ENCODE measurements at places on chromosomes 1 and 21.

- no peak for DNase-seq
Measured at GRCh38 chr1:234272656-234273312, 100.5 kb upstream of the COA6 start.

DNA sequence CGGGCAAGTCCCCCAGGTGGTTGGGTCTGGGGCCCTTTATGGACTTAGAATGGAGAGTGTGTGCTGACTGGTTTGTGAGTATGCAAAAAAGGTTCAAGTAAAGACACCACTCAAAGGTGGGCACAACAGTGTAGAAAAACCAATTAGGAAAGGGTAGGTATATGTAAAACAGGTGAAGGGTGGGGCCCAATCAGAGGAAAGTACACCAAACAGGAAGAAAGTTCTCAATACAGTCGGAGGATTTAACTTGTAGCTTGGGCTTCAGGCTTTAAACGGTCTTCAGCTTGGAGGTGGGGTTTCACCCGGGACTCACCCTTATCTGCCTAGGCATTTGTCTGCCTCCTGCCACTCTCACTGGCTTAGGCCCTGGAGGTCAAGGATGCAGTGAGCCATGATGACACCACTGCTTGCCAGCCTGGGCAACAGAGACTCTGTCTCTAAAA, 6.8 kb upstream of the PUM1 start:
- no peak for DNase-seq

DNA sequence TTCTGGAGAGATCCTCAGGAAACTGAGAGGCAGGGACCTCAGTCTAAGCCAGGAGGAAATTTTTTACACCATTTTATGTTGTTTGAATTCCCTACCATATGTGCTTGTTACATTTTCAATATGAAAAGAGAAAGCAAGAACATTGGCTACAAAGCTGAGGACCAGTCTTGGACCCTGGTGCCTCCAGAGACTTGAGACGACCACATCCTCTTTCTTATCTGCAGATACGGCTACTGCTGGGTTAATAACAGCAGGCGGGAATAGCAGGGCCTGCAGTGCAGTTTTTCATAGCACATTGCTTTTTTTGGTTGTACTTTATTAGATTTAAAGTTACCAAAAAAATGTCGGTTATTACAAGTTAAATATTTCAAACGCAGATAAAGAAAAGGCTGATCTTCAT, 3.9 kb downstream of the KDM4A start:
- no peak for DNase-seq

DNA sequence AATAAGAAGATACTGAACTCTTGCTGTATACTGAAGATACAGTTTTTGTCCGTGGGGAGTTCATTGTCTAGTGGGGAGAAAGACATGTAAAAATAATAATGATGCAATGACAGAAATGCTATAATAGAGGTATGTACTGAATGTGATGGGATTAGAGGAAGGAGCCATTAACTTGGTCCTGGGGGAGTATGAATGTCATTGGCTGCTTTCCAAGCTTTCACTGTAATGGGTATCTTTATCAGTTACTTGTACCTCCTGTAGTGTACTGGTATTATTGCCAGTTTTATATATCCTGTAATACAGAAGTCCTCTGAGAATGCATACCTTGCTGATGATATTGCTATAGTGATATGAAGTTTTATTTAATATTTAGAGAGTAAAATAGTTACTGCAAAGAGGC, 7.4 kb downstream of the BTBD8 start:
- no peak for DNase-seq

GRCh38 chr1:206094024-206094423, 23.2 kb downstream of the AVPR1B start:
- no peak for DNase-seq

DNA sequence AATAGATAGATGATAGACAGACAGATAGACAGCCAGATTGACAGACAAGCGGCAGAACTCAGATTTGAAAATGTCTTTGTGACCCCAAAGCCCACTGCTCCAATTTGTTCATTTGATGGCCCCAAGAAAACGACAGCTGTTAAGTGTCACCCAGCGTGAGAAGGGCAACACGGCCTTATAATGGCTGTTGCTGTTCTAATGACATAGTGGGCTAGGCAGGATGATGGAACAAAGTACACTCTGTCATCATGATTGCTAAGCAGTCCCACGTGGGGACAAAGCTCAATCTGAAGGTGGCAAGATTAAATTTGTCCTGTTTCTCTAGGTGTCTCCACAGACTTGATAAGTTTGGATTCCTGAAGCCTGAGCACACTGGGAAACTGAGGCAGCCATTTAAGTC, 112.9 kb downstream of the DAB1 start:
- DNase-seq, result no peak

DNA sequence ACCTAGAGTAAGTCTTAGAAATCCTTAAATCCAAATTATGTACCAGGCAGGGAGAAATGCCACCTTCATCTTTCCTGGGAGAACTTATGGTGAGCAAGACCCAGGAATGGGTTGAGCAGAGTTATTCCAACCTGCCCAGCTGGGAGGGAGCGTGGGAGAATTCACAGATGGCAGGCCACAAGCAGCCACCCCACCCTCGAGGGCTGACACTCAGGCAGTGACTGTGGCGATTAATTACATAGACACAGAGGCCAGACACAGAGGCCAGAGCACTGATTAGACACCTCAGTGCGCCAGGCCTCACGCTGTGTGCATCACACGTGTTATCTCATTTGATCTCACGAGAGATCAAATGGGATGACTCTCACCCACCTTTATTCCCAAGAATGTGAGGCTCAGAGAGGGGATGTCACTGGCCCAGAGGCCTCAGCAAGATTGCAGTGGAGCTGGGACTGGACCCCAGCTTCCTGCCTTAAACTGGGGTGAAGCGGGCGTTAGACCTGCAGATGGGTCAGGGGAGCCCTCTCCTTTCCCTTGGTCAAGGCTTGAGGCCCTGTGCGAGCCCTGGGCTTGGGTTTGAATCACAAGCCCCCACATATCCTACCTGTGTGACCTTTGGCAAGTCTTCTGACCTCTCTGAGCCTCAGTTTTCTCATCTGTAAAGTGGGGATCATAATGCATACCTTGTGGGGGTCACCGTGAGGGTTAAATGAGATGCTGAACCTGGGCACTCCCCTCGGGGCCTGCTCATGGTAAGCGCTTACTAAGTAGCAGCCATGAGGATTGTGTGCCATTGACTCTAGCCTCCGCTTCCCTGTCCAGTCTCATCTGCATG, 28.8 kb upstream of the PADI4 start:
- DNase-seq, result no peak

DNA sequence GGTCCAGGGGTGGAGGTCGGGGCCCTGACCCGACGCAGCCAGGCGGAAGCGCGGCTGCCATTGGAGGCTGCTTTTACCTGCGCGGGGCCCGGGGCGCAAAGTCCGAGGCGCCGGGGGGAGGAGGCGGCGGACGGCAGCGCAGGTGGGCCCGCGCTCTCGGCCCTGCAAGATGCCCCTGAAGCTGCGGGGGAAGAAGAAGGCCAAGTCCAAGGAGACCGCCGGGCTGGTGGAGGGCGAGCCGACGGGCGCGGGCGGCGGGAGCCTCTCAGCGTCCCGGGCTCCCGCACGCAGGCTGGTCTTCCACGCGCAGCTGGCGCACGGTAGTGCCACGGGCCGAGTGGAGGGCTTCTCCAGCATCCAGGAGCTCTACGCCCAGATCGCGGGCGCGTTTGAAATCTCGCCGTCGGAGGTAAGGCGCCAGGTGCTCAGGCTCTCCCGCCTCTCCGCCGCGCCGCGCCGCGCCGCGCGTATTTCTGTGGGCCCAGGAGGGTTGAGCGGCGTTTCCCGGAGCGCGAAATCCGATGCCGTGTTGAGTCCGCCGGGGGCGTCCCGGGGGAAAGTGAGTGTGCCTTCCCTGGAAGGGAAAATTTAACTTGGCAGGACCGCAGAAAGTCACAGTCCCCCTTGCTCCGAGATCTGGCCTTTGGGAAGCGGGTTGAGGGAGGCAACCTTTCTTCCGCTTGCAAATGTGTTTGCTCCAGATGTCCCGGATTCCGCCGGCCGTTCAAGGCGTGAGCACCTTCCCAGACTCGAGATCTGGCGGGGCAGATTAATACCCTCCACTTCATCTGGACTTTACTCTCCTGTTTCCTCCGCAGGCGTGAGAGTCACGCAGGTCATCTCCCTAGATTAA, at the start of gene GIPC2:
GIPC2 (plus strand) TSS at position 41 of the 853 bp plus-strand sequence; CDS start at position 170, 129 bp downstream.
- peak; percentile 6 for DNase-seq

DNA sequence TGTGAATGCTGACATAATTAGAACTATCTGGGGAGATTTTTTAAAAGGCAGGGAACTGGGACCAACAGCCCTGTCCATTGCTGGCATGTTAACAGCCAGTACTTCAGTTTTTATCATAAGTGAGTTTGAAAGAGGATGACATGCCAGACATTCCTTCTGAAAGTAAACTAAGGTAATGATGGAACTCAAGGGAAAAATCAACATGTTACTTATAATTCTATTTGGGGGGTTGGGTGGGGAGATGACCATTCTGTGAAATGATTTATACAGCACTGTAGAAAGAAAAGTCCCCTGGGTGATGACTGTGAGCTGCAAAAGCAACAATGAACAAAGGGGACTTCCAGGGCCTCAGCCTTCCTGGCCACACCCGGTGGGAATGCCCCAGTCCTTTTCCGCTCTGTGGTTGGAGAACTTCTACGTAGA, 5.4 kb upstream of the LAMC2 start:
- DNase-seq, result no peak

DNA sequence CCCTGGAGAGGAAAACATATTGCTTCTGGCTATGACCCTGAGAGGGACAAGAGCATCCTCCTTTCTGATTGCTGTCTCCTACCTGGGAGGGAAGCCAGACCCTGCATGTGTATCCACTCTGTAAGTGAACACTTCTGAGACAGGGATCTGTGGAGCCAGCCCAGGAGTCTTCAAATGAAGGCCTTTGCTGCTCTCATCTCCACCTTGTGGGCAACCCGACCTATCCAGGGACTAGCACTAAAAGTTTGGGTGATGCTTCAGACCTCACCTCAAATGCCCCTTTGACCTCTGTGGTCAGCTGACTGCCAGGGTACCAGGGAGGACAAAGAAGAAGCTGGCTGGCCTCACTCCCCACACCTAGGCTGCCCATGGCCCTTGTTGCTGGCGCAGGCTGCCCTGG, 64.7 kb downstream of the KCND3 start:
- DNase-seq, result no peak

GRCh38 chr1:8714173-8714572, 103.3 kb downstream of the RERE start:
- DNase-seq, result no peak

DNA sequence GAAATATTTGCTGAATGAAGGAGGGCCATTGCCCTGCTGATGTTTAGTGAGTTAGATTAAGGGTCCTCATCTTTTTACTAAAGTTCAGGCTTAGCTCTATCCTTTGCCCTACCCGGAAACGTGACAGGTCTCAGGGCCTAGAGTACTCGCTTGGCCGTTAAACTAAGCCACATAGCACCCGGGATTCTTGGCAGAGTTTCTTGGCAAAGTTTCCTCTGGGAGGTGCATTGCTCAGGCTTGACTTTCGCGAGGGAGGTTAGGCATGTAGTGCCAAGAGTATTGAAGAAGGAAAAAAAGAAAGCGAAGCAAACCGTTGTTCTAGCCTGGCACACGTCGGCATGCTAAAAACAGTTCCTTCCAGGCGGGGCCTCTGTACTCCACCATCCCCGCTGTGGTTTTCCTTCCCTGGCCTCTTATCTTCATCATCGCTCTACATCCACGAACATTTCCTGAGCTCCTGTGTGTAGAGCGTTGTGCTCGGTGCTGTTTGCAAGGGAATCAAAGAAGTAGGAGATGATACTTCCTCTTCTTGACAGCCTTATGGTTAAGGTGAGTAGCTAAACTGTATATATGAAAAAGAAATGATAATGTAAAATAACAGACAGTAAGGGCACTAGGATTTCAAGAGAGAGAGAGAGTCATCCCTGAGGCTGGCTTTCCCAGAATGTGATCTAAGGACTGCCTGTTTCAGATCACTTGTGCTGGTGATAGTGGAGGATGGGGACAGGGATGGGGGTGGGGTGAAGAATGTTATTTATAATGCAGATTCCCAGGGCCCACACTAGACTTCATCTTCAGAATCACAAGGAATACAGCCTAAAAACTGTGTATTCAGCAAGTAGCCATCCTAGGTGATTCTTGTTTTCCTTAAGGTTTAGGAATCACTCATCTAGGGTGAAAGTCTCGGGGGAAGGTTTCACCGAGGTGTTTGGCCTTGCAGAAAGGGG, 18.8 kb downstream of the RNF220 start:
- DNase-seq, result no peak

DNA sequence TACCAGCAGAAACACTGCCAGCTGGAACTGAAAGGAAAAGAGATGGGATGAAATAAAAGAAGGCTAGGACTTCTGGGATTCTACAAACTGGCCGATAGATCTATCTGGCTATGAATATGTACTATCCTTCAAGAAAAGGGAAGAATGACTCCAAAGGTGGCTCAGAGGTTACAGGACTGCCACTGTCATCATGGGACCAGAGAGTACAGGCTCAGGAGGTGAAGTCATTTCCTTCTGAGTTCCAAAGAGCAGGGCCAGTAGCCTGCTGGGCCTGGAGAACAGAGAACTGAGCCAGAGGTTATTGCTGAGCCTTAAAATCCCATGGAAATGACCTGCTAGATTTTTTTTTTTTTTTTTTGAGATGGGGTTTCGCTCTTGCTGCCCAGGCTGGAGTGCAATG, 27.6 kb downstream of the ZNF496 start:
- no peak for DNase-seq

DNA sequence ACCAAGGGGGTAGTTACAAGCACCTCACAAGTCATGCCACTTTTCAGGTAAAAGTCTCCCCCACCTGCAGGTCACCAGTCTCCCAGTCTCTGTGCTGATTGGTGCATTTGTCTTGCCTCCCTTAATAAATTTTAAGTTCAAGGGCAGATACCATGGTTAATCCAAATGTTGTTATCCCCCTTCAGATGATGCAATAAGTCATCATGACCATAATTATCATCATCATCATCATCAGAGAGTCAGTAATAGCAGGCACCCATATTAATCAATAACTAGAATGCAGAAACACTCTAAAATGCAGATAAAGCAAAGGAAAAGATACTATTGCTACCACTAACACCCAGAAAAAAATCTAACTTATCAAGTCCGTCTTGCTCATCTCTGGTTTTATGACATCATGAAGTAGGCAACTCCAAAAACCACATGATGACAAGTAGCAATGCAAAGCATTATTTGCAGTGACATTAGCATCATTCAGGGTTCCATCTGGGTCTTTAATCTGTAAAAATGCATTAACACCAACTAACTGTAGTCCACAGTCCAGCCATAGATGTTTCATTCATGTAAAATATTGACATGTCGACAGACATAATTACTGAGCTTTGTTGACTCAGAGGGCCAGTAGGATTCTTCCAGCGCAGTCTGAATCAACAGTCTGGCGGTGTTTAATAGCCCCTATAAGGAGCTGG, 492.0 kb upstream of the RUNX1 start:
- no peak for DNase-seq

- DNase-seq, result peak; percentile 53
Measured at GRCh38 chr1:180954005-180954800, 41.5 kb downstream of the KIAA1614 start.

GRCh38 chr21:40300300-40300699, 433.1 kb downstream of the PCP4 start:
- no peak for DNase-seq

DNA sequence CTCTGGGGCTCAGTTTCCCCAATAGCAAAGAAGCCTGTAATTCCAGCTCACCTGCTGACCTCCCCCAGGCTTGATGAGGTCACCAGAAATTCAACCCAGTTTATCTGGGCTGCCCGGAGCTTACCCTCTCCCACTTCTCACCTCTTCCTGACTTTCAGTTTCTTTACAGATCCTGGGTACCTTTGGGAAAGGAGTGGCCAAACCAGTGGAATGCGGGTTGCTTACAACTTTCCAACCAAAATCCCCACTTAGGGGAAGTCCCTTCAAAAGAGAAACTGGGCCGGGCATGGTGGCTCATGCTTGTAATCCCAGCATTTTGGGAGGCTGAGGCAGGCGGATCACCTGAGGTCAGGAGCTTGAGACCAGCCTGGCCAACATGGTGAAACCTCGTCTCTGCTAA, 5.9 kb upstream of the MARCKSL1 start:
- no peak for DNase-seq
